ENCODE measurements at places on chromosomes 16 and 17.

DNA sequence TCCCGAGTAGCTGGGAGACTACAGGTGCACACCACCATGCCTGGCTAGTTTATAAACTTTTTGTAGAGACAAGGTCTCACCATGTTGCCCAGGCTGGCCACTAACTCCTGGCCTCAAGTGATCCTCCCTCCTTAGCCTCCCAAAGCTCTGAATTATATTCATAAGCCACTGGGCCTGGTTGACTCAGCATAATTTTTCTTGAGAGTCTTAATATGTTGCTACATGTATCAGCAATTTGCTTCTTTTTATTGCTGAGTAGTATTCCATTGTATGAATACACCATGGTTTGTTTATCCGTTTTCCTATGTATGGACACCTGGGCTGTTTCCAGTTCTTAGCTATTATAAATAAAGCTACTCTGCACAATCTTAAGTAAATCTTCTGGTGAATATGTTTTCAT, 42.4 kb upstream of the NSRP1 start:
- no peak for DNase-seq

GRCh38 chr16:50999181-50999580, 151.9 kb downstream of the SALL1 start:
- DNase-seq = peak; percentile 2

DNA sequence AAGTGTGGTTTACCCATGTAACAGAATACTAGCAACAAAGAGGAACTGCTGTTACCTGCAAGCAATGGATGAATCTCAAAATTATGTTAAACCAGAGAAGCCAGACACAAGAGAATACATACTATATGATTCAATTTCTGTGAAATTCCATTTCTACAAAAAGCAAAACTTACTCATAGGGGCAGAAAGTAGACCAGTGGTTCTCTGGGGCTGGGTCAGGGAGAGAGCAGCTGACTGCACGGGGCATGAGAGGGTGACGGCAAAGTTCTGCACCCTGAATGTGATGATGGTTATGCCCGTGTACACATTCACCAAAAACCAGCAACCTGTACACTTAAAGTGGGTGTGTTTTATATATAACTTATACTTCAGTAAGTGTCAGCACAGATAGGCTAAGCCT, 3.1 kb downstream of the ZNF843 start:
- DNase-seq = no peak

DNA sequence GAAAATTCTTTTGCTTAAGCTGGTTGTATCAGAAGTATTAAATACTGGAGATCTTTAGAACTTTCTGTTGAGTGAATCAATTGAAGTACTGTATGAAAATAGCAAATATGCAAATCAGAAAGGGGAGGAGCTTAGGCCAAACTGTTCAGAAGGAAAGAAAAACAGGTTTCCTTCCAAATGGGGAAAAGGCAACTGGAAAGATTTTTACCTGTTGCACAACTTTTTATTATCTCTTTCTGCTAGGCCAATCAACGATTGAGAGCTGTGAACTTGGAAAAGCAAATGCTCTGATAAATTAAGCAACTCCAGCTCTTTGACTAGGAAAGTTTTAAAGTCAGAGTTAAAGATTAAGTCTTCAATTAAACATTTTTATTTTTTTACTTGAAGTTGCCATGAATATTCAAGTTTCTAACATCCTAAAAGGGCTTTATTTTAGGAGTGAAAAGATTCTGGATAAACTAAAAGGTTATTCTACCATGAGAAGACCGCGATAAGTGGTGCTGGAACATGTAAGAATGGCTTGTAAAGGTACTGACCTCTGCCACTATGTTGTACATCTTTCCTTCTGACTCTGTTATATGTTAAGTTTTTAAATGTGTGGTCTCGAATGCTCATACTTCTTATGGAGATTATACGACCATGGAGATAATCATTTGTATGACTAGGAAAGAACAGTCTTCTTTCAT, 16.5 kb downstream of the DCUN1D3 start:
- no peak for DNase-seq

- no peak for DNase-seq
These were observed 11.6 kb upstream of the MPRIP start for GRCh38 chr17:17030515-17031211.

GRCh38 chr16:2468233-2468724, 2.8 kb upstream of the NTN3 start:
- no peak for DNase-seq

- DNase-seq = no peak
These were observed 7.7 kb downstream of the ASIC2 start for GRCh38 chr17:33285413-33285812.

GRCh38 chr17:81027038-81027437, 7.9 kb upstream of the BAIAP2 start:
- DNase-seq = no peak

GRCh38 chr16:27474921-27475320, 72.9 kb downstream of the IL21R start:
- no peak for DNase-seq

DNA sequence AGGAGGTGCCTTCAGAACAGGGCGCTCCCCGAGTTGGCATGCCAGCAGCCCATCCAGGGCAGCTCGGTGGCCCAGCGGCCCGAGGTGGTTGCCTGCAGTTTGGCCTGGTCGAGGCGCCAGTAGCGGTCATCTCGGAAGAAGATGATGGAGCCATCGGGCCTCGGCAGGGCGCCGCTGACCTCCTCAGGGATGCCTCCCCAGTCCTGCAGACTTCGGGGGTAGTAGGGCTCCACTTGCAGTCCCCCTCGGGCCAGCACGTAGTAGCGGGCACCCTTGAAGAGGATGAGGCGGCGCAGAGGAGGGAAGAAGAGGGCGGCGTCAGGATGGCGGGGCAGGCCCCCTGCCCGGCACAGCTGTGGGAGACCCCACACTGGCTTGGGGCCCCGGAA, 5.8 kb downstream of the C17orf50 start:
- DNase-seq = no peak

- DNase-seq = peak; percentile 60
These were observed 7.2 kb upstream of the C17orf78 start for GRCh38 chr17:37368577-37368976.

DNA sequence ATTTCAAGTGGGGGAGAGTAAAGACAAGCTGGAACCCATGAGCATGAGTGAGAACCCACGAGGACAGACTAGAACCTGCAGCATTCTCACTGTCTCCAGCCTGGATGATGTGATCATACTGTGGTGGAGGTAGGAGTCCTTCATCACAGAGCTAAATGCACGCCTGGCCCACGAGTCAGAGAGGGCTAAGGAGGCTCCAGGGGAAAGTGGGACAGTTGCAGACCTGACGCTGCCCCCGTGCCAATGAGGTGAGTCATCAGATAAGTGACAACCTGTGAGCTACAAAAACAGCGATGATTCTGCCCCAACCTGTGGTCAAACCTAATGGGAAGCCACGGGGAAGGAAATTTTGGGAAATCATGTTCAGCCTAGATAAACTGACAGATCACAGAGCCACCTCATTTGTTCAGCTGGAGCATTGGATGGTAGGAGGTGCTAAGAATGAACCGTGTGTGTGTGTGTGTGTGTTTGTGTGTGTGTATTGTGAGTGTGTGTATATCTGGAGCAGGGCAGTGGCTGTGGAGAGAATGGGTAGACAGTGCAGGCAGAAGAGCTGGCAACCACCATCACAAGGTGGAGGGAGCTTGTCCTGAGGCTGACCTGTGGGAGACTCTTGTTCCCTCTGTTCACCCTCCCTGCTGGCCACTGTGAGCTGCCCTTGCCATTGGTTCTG, 131.8 kb downstream of the UTP18 start:
- no peak for DNase-seq

GRCh38 chr16:50301626-50302471, 35.5 kb downstream of the ADCY7 start:
- DNase-seq = peak; percentile 77

GRCh38 chr16:30924076-30924912, 922 bp downstream of the FBXL19 start:
- DNase-seq = no peak

GRCh38 chr16:88047462-88047861, 96.2 kb downstream of the BANP start:
- no peak for DNase-seq

GRCh38 chr17:49616601-49617131, 41.0 kb downstream of the NXPH3 start:
- DNase-seq = peak; percentile 98

DNA sequence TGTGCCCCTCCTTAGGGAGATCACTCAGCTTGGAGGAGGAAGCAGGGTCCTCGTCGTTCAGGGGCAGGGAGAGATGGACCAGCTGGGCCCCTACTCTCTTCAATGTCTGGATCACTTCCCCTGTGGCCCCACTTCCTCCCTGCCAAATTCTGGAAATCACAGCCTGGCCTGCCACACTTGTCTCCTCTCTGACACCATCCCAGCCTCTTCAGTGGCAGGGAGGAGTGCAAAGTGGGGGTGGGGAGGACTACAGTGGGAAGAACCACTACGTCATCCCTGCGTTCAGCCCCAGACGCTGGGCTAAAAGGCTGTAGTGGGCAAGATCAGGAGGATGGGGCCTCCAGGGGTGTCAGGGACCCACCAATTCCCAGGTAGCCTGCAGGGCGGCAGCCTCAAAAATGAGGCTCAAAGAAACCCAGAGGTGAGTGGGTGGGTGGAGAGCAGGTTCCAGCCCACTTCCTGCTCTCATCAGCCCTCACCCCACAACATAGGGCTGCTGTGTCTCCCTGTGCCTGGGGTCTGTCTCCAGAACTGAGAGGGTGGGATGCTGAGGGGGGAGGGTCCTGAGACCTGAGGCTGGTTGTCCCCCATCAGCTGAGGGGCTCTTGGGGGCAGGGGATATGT, 25.0 kb upstream of the TAC4 start:
- DNase-seq = no peak

- DNase-seq = peak; percentile 77
These were observed 8.6 kb upstream of the MC1R start for GRCh38 chr16:89909777-89910716.

- no peak for DNase-seq
These were observed 43.0 kb upstream of the TAC4 start for GRCh38 chr17:49890852-49891251.

DNA sequence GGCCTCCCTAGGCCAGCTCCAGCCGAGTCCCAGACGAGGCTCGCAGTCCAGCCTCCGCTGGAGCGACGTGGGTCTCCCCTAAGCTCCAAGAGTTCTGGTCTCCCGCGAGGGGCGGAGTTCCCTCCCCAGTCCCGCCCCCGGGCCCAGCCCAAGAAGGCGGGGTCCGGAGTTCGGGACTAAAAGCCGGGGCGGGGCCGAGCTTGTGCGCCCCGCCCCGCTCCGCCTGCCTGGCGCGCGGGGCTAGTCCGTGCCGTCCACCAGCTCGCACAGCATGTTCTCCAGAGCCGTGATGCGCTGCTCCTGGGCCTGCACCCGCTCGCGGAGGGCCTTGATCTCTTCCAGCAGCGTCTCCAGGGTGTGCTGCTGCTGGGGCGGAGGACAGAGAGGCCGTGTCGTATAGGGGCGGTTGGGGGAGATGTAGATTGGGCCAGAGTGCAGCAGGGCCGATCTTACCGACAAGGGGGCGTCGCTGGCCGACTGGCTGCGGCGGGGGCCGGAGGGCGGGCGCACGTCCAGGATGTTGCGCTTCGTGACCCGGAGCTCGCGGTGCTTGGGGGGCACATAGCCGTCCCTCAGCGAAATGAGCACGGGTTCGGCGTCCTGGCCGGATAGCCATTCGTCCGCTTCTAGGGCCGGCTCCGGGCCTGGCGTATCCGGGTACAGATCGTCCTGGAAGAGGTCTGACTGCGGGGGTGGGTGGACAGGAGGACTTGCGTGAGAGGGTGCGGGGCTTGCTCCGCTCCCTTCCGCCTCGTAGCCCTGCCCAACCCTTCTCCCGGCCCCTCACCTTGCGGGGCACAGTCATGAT, 7.0 kb downstream of the CORO6 start:
- DNase-seq = peak; percentile 78

Measured in AG10803 (cell line).